Activated T-helper 1 cell treated with anti-CD3 and anti-CD28 coated beads, Interleukin-2, amount 50 U/mL, for 16 hours (primary cell): ENCODE measurements at places on chromosomes 1 and 21.
A peak's percentile ranks its signal among the peaks of the same experiment; 100 is the strongest.

- no peak for DNase-seq
Measured at GRCh38 chr1:230966358-230966873, 12.2 kb downstream of the TTC13 start.

- no peak for DNase-seq
Measured at GRCh38 chr1:62870148-62870547, 86.2 kb downstream of the ATG4C start.

DNA sequence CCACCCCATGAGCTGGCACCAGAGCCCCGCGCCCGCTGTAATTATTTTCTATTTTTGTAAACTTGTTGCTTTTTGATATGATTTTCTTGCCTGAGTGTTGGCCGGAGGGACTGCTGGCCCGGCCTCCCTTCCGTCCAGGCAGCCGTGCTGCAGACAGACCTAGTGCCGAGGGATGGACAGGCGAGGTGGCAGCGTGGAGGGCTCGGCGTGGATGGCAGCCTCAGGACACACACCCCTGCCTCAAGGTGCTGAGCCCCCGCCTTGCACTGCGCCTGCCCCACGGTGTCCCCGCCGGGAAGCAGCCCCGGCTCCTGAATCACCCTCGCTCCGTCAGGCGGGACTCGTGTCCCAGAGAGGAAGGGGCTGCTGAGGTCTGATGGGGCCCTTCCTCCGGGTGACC is 19.1 kb downstream of the RNF223 start:
- DNase-seq = no peak

- no peak for DNase-seq
Measured at GRCh38 chr1:177442584-177442983, 271.8 kb downstream of the BRINP2 start.

- DNase-seq = no peak
Measured at GRCh38 chr1:210883821-210884220, 250.1 kb downstream of the KCNH1 start.

DNA sequence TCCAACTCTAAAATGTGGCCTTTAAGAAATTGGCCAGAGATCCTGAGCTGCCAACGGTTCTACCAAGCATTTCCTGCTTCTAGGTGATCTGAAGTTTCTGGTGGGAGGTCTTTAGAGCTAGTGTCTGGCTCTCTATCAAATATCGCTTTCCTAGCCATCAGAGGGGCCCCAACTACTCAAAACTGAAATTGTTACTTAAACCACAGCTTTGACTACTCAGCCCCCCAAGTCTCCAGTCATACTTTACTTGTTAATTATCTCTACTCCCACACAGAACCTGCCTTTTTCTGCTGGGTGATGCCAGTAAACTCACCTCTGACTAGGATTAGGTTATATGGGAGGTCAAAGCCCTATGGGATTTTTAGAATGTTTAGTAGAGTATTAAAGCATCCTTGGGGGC is 95.1 kb downstream of the FASLG start:
- no peak for DNase-seq

- DNase-seq = no peak
Measured at GRCh38 chr1:217270101-217270500, 360.8 kb downstream of the GPATCH2 start.

- peak; percentile 80 for DNase-seq
Measured at GRCh38 chr1:37477198-37477931, 3.0 kb downstream of the ZC3H12A start.

DNA sequence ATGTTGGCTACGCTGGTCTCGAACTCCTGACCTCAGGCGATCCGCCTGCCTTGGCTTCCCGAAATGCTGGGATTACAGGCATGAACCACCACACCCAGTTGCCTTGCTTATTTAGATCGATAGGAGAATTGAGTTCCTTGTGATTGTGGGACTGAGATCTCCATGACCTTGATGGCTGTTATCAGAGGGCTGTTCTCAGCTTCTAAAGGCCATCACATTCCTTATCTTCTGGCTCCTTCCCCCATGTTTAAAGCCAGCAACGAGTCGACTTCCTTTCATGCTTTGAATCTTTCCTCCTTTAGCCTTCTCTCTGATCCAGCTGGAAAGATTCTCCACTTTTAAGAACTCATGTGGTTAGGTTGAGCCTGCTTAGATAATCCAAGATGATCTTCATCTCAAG is 38.0 kb downstream of the CTH start:
- DNase-seq = no peak

DNA sequence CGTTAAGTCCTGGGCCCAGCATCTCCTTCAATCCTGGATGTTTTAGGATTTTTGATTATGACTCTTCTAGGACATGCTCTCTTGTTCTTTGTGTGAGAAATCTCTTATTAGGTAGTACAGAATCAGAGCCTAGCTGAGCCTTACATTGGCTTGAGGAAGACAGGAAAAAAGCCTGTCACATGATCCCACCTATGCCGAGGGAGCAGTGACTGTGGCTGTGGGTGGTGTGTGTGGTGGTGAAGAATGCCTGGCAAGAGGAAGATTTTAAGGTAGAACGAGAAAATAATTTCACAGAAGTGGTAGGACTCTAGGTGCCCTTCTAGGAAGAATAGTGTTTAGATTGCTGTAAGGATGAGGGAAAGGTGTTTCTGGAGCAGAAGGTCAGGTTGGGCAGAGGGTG is 449.5 kb upstream of the PROX1 start:
- no peak for DNase-seq

GRCh38 chr1:46333300-46334029 is 7.1 kb upstream of the NSUN4 start:
- DNase-seq = no peak

- DNase-seq = no peak
Measured at GRCh38 chr1:92511541-92511940, 24.8 kb upstream of the GFI1 start.

DNA sequence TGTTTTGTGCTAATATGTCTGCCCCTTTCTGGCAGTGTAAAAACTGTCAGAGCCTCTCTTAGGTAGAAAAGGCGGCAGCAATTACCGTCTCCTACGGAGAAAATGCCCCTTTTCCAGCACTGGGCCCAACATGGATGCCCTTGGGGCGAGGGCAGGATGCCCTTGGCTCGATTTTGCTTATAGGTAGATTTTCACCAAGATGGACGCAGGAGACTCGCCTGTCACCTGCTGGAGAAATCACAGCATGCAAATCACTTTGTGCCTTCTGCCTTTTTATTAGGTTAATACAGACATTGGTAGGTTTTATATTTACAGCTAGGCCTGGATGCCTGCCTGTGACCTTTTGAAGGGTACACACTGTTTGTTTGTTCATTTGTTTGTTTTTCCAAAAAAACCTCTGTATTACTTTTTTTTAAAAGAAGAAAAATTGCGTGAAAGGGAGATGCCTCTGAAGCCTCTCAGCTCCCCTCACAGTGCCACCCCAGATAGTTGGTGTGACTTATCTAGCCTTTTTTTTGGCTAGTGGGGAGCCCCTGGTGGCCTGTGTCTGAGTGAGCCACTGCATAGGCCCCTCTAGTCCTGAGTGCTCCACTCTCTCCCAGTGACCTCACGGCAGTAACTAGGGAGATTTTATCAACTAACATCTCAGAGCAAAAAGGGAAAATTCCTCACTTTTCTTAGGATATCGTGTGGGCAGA is 2.5 kb downstream of the ATP1B1 start:
- no peak for DNase-seq

GRCh38 chr1:96425382-96426129 is 296.0 kb upstream of the PTBP2 start:
- no peak for DNase-seq

DNA sequence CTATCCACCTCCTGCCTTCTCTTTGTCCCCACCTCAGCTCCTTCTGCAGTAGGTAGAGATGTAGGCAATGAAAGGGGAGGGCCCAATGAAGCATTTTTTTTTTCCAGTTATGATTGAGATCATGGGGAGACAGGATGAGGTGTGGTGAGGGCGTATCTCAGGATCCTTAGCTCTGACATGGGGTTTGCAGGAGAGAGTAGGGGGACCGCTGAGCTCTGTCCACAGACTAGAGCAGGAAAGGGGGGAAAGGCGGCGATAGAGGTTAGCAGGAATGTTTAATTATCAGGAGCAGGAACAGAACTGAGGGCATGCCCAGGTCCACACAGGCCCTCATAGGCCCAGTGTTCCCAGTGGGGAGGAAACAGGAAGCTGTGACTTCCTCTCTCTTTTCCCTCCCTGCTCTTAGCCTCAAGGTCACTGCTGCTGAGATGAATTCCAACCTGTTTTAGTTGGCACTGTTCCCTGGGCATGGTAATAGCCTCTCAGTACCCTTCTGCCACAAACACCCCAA is 901 bp upstream of the RXFP4 start:
- DNase-seq = no peak

DNA sequence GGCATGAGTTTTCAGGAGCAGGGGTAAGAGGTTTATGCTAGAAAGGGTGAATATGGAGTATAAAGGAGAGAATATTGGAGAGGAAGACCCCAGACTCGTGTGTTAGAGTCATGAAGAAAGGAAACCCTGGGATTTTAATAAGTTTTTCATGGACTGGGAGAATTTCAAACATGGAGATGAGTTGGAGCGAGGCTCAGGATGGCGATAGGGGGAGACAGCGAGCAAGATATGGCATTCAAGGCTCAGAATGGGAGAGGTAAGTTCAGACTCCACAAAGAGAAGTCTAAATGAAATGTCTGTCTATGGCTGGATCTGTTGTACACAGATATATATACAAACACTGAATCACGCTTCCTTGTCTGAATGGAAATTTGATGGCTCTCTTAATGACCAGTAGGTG is 92.5 kb downstream of the LRRC40 start:
- no peak for DNase-seq

DNA sequence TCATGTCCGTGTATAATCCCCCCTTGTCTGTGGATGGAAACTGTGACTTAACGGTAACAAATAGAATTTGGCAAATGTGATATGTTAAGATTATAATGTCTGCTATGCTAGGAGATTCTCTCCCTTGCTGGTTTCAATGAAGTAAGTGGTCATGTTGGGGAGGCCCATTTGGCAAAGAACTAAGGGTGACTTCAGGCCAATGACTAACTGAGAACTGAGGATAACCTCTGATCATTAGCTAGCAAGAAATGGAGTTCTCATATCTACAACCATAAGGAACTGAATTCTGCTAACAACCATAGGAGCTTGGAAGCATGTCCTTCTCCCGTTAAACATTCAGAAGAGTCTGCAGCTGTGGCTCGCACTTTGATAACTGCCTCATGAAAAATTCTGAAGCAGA is 2.3 kb downstream of the IFI44L start:
- no peak for DNase-seq

DNA sequence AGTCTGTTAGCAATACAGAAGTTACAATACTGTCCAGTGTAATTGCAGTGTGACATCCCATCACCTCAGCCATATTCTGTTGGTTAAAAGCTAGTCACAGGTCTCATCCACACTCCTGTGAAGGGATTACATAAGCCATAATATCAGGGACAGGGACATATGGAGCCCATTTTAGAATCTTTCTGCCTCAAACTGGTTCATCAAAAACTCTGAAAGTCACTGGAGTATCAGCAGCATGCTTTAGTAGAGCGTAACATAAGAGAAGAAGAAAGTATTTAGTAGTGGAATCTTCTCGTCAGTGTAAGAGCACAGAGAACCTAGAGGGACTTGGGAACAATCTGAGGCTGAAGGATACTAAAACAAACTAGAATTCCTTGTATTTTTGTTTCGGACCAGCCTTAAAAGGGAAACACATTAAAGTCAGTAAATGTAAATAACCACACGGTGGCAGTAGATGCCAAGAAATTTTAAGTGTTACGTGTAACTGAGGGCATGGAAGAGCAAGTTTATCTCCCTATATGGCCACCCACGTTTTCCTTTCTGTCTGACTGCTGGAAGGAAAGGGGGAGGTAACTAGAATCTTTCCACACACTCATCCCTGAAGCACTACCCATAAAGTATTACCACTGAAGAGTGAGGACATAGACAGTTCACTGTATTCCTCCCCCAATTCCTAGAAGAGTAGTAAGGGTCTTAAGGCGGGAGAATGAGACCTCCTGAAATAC is 41.6 kb upstream of the AGL start:
- DNase-seq = no peak

- no peak for DNase-seq
Measured at GRCh38 chr21:39713905-39714304, 31.1 kb upstream of the IGSF5 start.

- no peak for DNase-seq
Measured at GRCh38 chr1:160704250-160704649, 7.4 kb downstream of the CD48 start.

- no peak for DNase-seq
Measured at GRCh38 chr1:52239708-52240001, 97.8 kb downstream of the ZFYVE9 start.

- DNase-seq = no peak
Measured at GRCh38 chr1:238177960-238178645, 287.4 kb upstream of the ZP4 start.

- no peak for DNase-seq
Measured at GRCh38 chr1:32073299-32074229, 825 bp downstream of the TMEM39B start.

- DNase-seq = no peak
Measured at GRCh38 chr1:174219606-174220370, 60.5 kb downstream of the RABGAP1L start.

- no peak for DNase-seq
Measured at GRCh38 chr1:90580176-90580575, 136.9 kb downstream of the BARHL2 start.

DNA sequence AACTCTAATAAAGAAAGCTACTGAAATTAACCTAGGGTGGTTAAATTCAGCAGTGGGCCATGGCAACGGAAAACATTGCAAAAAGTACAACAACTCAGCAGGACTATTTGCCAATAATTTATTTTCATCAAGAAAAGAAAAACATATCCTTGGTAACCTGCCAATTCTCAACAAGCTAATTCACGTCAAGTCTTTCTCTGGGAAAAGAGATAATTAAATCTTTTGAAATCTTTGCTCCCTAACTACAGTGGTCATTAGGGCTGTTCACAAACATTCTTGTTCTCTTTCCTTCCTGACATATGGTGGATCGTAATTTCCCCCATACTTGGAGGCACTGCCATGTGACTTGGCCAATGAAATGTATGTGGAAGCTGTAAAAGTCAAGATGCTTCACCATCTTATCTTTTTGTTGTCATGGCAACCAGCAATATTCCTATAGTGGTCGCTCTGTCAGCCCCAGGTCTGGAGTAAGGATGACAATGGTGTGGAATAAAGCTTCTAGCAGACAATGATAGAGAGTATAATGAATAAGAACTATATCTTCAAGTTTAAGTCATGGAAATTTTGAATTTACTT is 29.6 kb upstream of the ZNF326 start:
- DNase-seq = no peak

- no peak for DNase-seq
Measured at GRCh38 chr1:90509225-90510048, 207.7 kb downstream of the BARHL2 start.

GRCh38 chr1:173332026-173332425 is 124.9 kb upstream of the TNFSF4 start:
- no peak for DNase-seq

DNA sequence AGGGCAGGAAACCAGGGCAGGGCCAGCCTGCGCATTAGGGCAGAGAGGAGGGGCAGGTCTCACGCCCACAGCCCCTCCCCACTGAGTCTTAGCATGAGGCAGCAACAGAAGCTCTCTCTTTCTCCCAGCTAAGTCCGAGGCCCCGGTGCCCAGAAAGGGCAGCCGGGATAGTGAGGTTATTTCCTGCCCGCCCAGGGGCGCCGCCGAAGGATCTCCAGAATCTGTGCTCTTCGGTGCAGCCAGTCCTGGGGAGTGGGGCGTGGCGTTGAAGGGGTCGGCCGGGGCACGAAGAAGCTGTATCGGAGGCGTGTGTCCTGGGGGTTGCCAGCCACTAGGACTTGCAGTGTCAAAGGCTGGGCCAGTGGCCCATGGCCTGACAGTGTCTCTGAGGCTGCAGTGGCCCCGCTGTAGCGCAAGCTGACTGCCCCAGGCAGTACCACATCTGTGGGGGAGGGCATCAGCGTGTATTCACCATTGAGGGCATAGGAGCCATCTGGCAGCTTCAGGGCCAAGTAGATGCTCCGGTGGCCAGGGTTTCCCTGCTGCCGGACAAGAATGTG is 7.8 kb downstream of the ADAMTS4 start:
- no peak for DNase-seq

- DNase-seq = no peak
Measured at GRCh38 chr1:201255479-201256362, 27.6 kb upstream of the PKP1 start.
